Upper lobe of right lung (tissue), 1 donor: ENCODE measurements at places on chromosomes 6 and 20.

- no peak for DNase-seq
Measured at GRCh38 chr20:10319855-10320254, 101.2 kb downstream of the SNAP25 start.

DNA sequence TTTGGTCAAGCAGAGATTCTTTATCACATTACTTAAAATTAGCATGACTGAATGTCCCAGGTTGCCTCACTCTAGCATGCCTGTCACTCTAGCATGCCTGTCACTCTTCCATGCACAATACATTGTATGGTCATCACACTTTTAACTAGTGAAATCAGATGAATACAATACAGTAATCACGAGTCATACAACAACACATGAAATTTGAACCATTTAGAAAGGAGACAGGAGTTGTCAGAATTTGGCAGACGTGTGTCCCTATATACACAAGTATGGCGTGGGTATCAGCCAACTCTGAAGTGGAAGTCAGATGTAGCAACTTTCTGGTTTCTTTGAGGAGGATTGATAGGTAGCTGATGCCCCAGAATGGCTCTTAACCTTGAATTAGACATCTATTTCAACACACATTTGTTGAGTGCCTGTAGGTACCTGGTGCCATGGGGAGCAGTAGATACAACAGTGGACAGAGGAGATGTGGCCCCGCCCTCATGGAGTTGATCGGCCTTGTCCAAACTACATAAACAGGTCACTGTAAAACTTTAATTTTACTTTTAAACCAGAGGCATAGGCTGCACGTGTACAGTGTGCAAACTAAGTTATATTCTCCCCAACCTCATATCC lies 116.1 kb upstream of the TIAM2 start:
- DNase-seq: no peak

DNA sequence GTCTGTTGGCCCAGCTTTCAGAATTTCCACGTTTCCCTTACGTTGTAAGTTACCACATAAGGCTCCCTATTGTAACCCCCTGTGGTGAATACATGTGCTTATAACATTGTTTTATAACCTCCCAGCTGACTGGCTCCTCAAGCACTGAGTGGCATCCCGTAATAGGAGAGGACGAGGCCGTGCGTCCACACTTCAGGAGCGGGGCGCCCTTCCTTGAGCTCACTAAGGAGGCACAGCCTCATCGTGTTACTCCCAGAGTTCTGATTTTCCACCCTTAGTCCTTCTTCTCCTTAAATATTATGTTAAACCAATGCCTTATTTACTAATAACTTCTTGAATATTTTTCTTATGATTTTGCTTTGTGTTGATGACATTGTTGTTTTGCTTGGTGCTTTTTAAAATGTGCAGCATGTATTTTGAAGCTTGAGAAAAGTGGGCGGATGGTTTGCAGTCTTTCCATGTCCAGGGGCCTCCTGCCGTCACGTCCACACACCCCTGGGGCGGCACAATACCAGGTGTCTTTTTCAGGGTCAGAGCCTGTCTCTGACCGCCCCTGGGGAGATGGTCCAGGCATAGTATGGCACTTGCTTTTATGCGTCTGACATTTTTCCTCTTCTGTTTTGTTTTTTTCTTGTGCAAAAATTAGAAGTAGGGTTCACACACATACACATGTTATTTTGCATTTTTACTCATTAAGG lies 181.8 kb downstream of the DLL1 start:
- DNase-seq: peak; percentile 21

- DNase-seq: no peak
Measured at GRCh38 chr20:22341508-22341907, 242.9 kb downstream of the FOXA2 start.

DNA sequence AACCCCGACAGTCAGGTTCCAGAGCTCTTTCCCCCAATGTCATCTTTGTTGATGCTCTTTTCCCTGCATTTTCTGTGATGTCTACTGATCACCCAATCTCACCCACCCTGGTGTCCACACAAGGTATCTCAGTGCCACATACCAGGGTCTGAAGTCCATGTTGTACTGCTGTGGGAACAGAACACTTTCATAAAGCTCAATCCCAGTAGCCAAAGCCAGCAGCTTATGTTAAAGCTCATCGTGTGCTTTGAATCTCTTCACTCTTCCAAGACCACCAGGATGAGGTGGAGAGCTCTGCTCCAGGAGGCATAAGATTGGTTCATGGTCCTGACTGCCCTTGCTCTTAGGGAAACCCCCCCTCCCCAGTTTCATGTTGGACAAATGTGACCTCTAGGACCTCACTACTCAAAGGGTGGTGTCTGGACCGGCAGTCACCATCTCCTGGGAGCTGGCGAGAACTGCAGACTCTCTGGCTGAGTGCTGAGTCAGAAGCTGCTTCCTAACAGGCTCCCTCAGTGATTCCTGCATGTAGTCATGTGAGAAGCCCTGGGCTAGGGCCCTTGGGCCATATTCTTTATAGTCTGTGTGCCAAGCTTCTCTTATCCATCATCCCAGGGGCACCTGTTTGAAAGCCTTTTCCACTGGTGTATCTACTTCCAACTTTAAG lies 13.4 kb upstream of the CPNE5 start:
- no peak for DNase-seq

- DNase-seq: no peak
Measured at GRCh38 chr6:135116571-135116970, 61.9 kb upstream of the HBS1L start.

GRCh38 chr6:153989989-153990388 lies 49.1 kb upstream of the OPRM1 start:
- no peak for DNase-seq

DNA sequence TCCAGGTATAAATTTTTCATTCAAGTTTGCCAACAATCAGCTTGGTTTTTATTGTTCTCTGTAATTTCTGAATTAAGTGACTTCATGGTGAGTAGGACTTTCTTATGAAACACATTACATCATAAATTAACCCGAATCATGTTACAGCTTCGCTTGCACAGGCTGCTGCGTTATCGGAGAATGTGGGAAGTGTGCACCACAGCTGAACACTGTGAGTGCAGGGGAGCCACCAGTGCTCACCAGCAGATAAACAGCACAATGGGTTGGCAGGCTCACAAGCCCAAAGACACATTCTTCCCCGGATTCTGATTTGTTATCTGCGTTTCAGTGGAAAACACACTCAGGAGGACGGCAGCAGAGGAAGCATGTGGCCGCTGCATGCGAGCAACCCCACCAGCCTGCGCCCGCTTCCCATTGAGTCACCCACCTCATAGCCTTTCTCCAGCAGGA lies 121.1 kb downstream of the GMDS start:
- DNase-seq: no peak

GRCh38 chr6:33967265-33967767 lies 163.5 kb upstream of the MLN start:
- peak; percentile 35 for DNase-seq

GRCh38 chr6:164947164-164947563 lies 362.2 kb downstream of the C6orf118 start:
- no peak for DNase-seq

GRCh38 chr20:50560867-50561266 lies 50.7 kb downstream of the PTPN1 start:
- no peak for DNase-seq

- DNase-seq: no peak
Measured at GRCh38 chr6:23584134-23584763, 541.8 kb upstream of the NRSN1 start.

DNA sequence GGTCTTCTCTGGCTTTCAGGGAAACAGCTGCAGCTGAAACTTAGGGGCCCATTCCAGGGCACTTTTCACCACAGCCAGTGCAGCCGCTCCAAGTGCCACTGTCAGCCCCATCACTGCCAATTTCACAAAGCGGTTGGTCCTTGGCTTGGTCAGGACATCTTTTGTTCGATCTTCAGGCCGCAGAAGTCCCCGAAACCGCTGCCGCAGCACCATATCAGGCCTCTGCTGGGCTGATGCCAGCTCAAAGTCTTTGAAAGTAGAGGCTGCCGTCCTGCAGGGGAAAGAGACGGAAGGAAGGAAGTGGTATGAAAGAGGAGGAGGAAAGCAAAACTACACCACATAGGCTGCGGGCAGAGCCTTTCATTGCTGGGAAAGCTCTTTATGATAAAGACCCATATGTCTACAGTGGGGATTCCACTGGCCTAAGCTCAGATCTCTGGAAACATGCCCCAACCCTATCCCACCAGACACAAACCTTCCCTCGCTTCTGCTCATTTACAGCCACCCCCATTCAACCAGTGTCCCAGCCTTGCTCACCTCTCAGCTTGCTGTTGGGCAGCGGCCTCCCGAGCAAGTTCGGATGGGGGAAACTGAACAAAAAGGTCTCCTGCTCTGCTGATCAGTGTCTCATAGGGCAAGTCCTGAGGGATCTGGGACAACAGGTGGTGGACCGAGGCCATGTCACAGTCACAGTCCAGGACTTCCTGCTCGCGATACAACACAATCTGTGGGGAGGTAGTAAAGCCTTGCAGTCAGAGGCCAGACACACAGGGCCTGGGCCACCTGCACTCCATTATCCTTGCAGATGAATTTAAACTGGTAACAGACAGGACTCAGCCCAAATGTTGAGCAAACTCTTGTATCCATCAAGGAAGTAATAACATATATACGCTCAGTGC lies 23.5 kb downstream of the TBC1D20 start:
- no peak for DNase-seq

GRCh38 chr20:42113236-42113635 lies 495.1 kb upstream of the CHD6 start:
- DNase-seq: no peak

GRCh38 chr20:8116067-8116811 lies 15.8 kb upstream of the PLCB1 start:
- no peak for DNase-seq

GRCh38 chr20:41038878-41039404 lies 10.3 kb downstream of the TOP1 start:
- no peak for DNase-seq

DNA sequence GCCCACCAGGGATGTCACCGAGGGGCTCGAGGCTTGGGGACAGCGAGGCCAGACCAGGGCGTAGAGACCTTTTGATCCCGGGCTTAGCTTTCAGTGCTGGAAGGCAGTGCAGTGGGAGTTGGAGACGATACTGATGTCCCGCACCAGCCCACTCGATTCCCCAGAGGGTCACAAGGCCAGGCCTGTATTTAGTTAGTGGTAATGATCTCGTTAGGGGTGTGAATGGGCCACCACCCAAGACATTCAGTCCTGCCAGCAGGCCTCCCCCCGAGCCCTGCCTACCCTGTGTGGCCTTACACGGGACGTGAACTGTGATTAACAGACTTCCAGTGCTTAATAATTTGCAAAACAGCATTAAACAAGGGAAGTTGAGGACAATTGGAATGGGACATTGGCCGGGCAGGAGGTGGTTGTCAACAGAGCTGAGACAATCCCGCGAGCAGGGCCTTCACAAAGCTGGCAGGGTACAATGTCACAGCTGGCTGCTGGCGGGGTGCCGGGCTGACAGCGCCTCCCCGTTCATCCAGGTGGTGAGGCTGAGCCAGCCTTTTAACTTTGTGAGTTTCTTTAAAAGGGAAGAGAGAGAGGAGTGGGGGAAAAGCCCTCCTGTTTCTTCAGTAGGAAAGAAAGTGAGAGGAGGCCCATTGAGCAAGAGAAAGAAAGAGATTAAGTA lies 175.3 kb upstream of the RALGAPA2 start:
- DNase-seq: no peak
